ENCODE measurements at places on chromosomes 16 and 17. TPM values are rescaled to one million over a fixed set of nuclear protein-coding genes. Genes with fewer than 3 reads are reported as not detected.

C16orf46 gene
- 1.5 TPM for total RNA-seq

TPPP3 gene
- 9.6 TPM for total RNA-seq

KRTAP4-6 gene
- total RNA-seq, result not detected

SLC12A3 gene
- total RNA-seq, result not detected

BICDL2 gene
- total RNA-seq, result not detected

PEX12 gene
- 9.2 TPM for total RNA-seq

RUNDC3A gene
- 0.97 TPM for total RNA-seq

ZNF200 gene
- total RNA-seq, result 5.3 TPM

CEP295NL gene
- total RNA-seq, result 1.6 TPM

DLX4 gene
- total RNA-seq, result 0.16 TPM
